ENCODE measurements at places on chromosomes 4 and X. TPM values are rescaled to one million over a fixed set of nuclear protein-coding genes. Genes with fewer than 3 reads are reported as not detected.

Gene AWAT2
- total RNA-seq = not detected

Gene FRG1
- 60.4 TPM for total RNA-seq

Gene FRMPD4
- total RNA-seq = not detected

Gene CLIC2
- total RNA-seq = 0.18 TPM

Gene USP17L19
- total RNA-seq = not detected

Gene GPR119
- total RNA-seq = not detected

Gene NXF2
- not detected for total RNA-seq

Gene IQSEC2
- 0.20 TPM for total RNA-seq

Gene GPR82
- total RNA-seq = 0.14 TPM

Gene PABPC5
- total RNA-seq = not detected

Gene LONRF3
- total RNA-seq = 4.6 TPM

Gene FGFBP2
- 8.6 TPM for total RNA-seq

Gene ITIH6
- not detected for total RNA-seq

Gene UGT2B10
- total RNA-seq = not detected

Gene TCEAL7
- total RNA-seq = not detected

Gene USP26
- total RNA-seq = not detected

Gene NEUROG2
- not detected for total RNA-seq

Gene MAGEC2
- not detected for total RNA-seq

Gene TMEM131L
- total RNA-seq = 48.1 TPM

Gene COX7B
- 345 TPM for total RNA-seq

Gene NHS
- 25.8 TPM for total RNA-seq

Gene ZNF280C
- 5.8 TPM for total RNA-seq

Gene NOA1
- total RNA-seq = 28.5 TPM

Gene TRIM61
- total RNA-seq = 4.1 TPM

Gene MEPE
- total RNA-seq = not detected

Gene GC
- not detected for total RNA-seq

Gene GYPE
- total RNA-seq = 1.9 TPM

Gene TLR1
- 2.4 TPM for total RNA-seq

Gene ETNPPL
- not detected for total RNA-seq

Gene CCNG2
- total RNA-seq = 18.7 TPM

Gene KLHL4
- total RNA-seq = not detected

Gene PNCK
- total RNA-seq = 1.0 TPM

Gene FAM184B
- not detected for total RNA-seq

Gene PCSK1N
- 1.8 TPM for total RNA-seq

Gene PDE5A
- total RNA-seq = not detected

Data from activated naive CD8-positive, alpha-beta T cell treated with anti-CD3 and anti-CD28 coated beads for 36 hours (primary cell).